ENCODE measurements at places on chromosomes 5 and 9. TPM values are rescaled to one million over a fixed set of nuclear protein-coding genes. Genes with fewer than 3 reads are reported as not detected.

FOXE1 gene
- 3.9 TPM for total RNA-seq

EDIL3 gene
- total RNA-seq, result 0.12 TPM

KCNMB1 gene
- total RNA-seq, result not detected

TAS2R1 gene
- not detected for total RNA-seq

ZCCHC10 gene
- 30.8 TPM for total RNA-seq

TAF1L gene
- total RNA-seq, result not detected

TRPM6 gene
- total RNA-seq, result 1.7 TPM

NUTM2F gene
- not detected for total RNA-seq

SAXO1 gene
- not detected for total RNA-seq

KIF3A gene
- total RNA-seq, result 7.3 TPM

C1QTNF3 gene
- 0.18 TPM for total RNA-seq

CDH18 gene
- not detected for total RNA-seq

ARSI gene
- 30.6 TPM for total RNA-seq

RNF224 gene
- 0.32 TPM for total RNA-seq

SLCO6A1 gene
- not detected for total RNA-seq

BTNL3 gene
- not detected for total RNA-seq

PCDHA1 gene
- 0.14 TPM for total RNA-seq

FAM81B gene
- not detected for total RNA-seq

SLC24A2 gene
- total RNA-seq, result not detected

PCDH12 gene
- not detected for total RNA-seq

APC gene
- 6.1 TPM for total RNA-seq

CDC20B gene
- total RNA-seq, result 0.07 TPM

RNF183 gene
- total RNA-seq, result 0.19 TPM

CDO1 gene
- total RNA-seq, result not detected

ANKRD34B gene
- 0.03 TPM for total RNA-seq

SLC34A3 gene
- 0.15 TPM for total RNA-seq

NIPBL gene
- 11.3 TPM for total RNA-seq

GLDC gene
- total RNA-seq, result 10.7 TPM

TUBB4B gene
- total RNA-seq, result 764 TPM

FCN2 gene
- total RNA-seq, result not detected

IRX1 gene
- total RNA-seq, result not detected

PMPCA gene
- 83.9 TPM for total RNA-seq

DDX4 gene
- not detected for total RNA-seq

MYMK gene
- total RNA-seq, result not detected

MUSK gene
- not detected for total RNA-seq

KIF24 gene
- 3.5 TPM for total RNA-seq

SLC46A2 gene
- not detected for total RNA-seq

ISL1 gene
- total RNA-seq, result not detected

ADGRV1 gene
- total RNA-seq, result 0.50 TPM

TMC1 gene
- 0.02 TPM for total RNA-seq

HTR1A gene
- not detected for total RNA-seq
